Panc1 (cell line): ENCODE measurements at places on chromosomes 3 and 15. TPM values are rescaled to one million over a fixed set of nuclear protein-coding genes. Genes with fewer than 3 reads are reported as not detected.

Gene HOMER2
- 35.9 TPM for total RNA-seq

Gene NME9
- not detected for total RNA-seq

Gene TMCO5A
- total RNA-seq = not detected

Gene UROC1
- total RNA-seq = not detected

Gene CLEC3B
- total RNA-seq = not detected

Gene PLCB2
- total RNA-seq = 1.7 TPM

Gene STRA6
- 1.1 TPM for total RNA-seq

Gene NR1D2
- 9.5 TPM for total RNA-seq
